ENCODE measurements at places on chromosomes 1 and 21.

DNA sequence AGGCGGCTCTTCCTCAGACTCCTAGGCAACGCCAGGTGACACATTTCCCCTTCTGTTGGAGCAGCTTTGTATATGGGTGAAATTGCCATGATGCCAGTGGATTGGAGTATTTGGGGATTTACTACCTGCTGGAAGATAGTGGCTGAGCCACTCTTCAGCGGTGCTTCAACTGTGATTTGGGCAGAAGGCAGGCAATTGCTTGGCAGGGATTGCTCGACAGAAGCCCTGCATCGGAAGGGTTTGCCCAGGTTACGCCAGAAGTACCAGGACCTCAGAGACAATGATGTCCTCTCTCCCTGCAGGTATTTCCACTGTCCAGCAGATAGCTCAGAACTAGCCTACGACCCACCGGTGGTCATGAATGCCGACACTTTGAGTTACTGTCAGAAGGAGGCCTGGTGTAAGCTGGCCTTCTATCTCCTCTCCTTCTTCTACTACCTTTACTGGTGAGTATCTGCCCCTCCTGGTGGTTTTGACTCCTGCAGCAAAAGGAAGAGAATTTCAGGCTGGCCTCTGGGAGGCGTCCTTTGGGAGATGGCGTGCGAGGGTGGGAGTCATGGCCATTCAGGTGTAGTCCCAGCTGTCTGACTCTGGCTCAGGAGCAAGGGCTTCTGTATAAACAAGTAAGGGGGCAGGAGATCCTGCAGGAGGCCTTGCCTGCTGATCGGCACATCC is 118.3 kb downstream of the CNIH3 start:
- DNase-seq, result no peak

DNA sequence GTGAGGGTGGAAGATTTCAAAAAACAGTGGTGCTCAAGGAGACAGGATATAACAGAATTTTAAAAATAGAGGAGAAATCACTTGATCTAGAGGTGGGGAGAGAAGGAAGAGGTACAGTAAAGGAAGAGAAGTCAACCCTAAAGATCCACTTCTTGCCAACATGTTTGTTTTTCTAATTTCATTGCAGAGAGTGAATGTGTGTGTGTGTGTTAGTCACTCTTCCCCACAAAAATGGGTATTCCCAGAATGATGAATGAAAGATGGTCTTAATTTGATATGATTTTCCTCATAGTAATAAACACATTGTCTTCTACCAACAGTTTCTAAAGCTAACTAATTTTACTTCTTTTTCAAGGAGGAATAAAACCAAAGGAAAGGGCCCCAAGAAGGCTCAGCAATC is 74.2 kb upstream of the NGF start:
- DNase-seq, result no peak

DNA sequence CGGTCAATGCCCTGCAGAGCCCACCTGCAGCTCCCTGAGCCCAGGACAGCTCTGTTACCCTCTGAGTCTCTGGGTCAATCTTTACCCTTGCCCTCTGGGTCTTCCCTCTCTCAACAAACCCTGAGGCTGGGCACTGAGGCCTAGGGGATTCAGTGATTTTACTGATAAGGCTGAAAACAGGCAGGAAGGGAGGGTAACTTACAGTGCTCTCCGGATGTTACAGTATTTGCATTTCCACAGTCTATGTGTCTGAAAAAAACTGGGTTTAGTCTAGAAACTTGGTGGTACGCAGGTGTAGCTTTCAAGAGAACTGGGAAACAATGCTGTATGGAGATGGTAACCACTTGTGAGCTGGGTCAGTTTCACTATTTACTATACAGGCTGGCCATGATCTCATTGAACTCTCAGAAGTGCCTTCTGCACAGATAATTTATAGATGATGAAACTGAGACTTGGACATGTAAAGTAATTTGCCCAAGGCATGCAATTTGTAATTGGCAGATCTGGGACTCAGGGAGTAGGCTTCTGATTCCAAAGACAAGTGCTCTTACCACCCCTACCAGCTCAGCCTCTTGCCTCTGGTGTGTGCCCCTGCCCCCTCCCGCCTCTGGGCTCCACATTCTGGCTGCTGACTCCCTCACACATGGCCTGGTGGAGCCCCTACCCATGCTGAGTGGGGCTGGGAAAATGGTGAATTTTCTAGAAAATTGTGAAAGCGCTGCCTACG is 48.8 kb downstream of the TENT5C start:
- DNase-seq, result no peak

DNA sequence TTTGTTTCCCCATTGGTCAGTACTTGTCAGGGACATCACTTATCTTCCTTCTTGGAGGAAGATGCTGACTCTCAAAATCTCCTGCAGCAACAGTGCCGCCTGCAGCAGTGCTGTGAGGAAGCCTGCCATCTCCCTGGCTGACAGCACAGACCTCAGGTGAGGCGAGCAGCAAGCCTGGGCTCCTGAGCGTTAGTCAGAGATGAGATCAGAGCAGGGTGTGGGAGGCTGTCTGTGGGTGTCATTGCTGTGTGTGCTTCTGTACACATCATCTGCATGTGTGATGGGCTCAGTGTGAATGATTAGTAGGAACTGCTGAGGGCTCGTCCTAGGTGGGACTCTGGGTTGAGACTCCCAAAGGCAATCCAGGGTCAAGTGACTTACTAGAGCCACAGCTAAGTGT is 6.1 kb downstream of the STRIP1 start:
- DNase-seq, result no peak

Measured in activated CD4-positive, alpha-beta T cell treated with anti-CD3 and anti-CD28 coated beads, Interleukin-2, amount 50 U/mL, for 24 hours (primary cell).